Ecto neural progenitor cell (in vitro differentiated cells): ENCODE measurements at places on chromosomes 3 and 15.

DNA sequence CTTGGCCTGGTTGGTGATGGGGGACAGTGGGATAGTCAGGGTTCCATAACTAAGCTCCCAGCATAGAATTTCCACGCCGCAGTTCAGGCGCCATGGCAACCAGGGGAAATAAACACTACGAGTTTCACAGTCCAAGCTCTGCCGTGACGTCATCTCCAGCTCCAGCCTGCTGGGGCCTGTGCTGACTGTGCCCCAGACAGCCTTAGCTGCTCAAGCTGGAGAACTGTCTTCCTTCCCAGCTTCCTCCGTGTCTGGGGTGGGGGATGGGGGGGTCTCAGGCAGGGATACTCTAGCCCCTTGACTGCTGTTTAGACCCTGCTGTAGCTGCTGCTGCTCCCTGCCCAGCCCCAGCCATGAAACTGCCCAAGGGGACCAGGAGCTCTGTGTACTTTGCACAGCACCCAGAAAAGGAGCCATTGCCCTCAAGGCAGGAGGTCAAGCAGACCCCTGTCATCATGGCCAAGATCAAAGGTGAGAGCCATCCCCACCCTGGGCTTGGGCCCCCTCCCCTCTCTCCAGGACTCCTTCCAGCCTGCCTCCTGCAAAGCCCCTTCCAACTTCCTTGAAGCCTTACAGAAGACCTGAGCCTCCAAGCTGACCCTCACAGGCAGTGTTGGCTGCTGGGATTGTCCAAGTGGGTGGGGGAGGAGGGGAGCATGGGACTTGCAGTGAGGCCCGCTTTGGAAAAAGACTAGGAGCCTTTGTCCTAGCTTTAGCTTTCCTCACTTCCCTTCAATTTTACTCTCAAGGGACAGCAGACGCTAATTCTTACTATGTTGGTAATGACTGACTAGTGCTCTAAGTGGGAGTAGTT lies 11.4 kb upstream of the CSPG4 start:
- DNase-seq = no peak

GRCh38 chr3:186444288-186444687 lies 82.3 kb upstream of the DGKG start:
- DNase-seq = no peak

DNA sequence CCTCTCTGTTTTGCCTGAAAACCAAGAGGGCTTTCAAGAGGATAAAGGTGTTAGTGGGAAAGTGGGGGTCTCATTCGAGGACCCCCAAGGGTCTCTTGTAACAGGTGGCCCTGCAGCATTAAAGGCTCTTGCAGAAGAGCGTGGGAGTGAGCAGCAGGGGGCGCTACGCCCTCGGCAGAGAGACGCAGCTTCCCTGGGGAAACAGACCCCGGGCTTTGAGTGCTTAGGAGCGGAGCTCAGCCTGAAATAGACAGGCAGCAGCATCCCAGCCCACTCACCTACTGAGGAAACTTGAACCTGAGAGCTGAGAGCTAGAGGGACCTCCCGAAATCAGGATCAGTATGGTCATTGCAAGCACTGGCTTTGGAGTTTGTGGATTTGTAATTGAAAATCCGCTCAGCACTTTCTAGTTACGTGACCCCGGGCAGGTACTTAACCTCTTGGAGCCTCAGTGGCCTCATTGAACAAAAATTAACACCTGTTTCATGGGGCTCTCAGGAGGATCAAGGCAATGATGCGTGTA lies 25.7 kb downstream of the RPLP1 start:
- DNase-seq = peak; percentile 83

DNA sequence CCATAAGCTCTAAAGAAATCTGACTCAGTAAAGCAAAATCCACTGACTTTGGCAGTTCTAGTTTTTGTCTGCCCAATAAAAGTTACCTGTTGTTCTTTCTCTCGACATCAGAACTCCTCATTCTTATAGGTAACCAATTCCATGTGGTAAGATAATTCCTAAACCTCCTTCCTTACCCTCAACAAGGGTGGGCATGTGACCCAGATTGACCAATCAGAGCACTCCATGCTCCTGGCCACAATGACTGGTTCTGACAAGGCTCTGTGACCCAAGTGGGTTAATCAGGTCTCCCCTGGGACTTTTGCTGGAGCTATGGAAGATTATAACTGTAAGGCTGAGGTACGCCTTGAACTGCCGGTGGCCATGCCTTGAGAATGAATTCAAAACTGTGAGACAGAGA lies 31.7 kb downstream of the LINS1 start:
- DNase-seq = no peak

- no peak for DNase-seq
These were observed 46.5 kb downstream of the CD86 start for GRCh38 chr3:122101646-122102045.

DNA sequence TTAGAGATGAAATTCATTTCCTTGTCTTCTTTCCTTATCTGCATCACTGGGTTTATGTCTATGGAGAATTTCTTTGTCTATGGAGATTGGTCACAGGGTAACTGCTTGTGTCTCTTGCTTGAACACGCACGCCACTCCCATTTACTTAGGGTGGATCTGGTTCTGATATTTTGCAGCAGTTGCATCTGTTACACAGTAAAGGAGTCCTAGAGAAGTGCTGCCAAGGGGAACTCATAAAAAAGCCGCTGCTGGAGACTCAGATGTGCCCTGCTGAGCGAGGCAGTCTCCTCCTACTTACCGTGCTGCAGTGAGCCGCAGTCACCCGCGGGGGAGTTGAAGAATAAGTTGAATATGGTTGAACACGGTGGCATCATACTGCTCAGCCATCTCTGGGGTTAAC lies 105.2 kb upstream of the KLHL25 start:
- DNase-seq = no peak

DNA sequence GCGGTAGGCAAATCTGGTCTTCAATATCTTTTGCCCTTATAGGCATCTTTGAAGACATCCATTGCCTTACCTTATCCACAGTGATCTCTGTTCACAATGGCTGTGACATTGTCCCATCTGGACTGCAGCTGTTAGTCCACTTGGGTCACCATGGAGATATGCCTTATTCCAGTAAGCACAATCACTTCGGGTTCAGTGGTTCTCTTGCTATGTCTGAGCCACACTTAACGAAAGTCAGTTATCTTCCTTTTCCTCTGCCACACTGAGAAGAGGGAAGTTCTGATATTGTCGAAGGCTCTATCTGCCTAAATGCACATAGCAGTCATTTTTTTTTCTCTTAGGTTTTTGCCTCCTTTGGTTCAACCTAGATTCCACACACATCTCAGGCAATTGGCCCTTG lies 119.0 kb upstream of the SATB1 start:
- DNase-seq = no peak

GRCh38 chr3:3177861-3178497 lies 1.5 kb downstream of the CRBN start:
- no peak for DNase-seq

DNA sequence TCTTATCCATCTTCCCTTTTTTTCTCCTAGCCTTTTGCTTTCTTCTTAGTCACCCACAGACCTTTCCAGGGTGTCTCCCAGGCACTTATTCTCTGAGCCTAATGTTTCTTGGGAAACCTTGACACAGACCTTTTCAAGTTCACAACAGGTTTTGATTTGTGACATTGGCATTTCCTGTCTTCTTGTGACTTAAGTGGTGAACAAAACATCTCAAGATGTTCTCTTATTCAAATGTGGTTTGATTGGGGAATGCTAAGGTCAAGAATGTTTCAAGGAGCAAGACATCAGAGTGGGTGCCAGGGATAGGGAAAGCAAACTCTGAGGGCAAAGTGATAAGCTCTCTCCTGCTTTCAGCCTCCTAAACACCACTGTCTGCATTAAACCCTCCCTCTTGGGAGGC lies 68.2 kb upstream of the GSK3B start:
- DNase-seq = no peak

- no peak for DNase-seq
These were observed 33.9 kb downstream of the SMAD6 start for GRCh38 chr15:66735909-66736305.

GRCh38 chr3:67923796-67924195 lies 269.4 kb upstream of the SUCLG2 start:
- DNase-seq = no peak

GRCh38 chr15:92273286-92273685 lies 120.4 kb upstream of the ST8SIA2 start:
- DNase-seq = no peak

DNA sequence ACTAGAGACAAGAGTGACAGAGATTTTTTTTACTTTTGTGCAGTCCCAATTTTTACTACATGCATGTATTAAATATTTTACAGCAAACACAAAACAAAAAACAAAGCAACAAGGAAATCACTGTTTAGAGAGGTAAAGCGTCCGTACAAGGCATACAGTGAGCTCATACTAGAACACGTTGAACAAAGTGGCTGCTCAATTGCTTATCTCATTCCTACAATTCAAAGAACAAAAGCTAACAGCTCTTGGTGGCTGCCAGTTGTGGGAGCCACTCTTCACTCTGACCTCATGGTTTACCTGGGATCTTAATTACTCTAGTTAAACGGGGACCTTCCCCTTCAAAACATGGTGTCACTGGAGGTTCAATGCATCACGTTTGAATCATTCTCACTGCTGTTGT lies 7.6 kb upstream of the ARHGEF26 start:
- DNase-seq = no peak

- no peak for DNase-seq
These were observed 54.1 kb upstream of the ANP32A start for GRCh38 chr15:68874788-68875187.

DNA sequence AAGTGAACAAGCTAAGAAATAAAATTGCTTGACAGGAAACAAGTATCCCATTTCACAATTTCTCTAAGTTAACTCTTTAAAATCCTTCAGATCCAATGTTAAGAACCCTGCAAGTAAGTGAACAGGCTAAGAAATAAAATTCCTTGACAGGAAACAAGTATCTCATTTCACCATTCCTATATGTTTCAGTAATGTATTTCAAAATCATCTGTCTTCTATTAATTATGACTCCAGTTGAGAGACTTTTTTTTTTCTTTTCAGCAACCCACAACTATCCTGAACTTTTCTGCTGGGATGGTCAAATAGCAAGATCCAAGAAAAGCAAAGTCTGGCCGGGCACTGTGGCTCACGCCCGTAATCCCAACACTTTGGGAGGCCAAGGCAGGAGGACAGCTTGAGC lies 2.4 kb upstream of the SLC12A6 start:
- DNase-seq = no peak

GRCh38 chr15:63502137-63502766 lies 2.1 kb upstream of the USP3 start:
- no peak for DNase-seq

DNA sequence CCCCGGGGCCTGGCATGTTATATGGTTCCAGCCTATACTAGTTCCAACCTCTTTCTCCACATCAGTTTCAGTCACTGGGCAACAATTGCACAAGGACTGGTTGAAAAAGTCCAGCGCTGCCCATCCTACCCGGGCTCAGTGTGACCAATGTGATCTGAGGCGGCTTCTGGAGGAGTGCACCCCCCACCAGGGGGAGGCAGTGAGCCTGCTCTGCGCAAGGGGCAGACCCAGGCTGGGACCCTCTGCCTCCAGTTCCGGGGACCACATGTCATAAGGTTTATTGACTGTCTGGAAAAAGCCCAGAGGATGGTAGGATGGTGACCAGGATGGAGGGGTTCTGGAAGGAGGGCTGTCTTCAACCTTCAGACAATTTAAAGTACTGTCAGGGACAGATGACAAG lies 25.6 kb upstream of the NR2E3 start:
- DNase-seq = no peak

DNA sequence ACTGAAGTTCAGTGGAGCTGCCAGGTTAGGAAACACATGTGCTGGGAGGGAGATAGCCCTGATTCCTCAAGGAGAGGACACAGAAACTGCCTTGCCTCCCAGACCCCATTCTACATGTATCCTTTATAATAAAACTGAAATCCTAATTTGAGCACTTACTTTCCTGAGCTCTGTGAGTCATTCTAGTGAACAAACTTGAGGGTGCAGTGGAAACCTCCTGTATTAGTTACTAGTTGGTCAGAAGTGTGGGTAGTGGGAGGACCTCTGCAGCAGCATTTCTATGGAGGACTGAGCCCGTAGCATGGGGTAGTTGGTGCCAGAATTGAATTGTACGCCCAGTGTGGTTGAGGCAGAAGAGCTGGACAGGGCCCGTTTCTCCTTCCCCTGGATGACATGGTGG lies 23.9 kb downstream of the ATP1B3 start:
- DNase-seq = no peak

- DNase-seq = no peak
These were observed 117.7 kb downstream of the DNAJB8 start for GRCh38 chr3:128348805-128349531.

GRCh38 chr3:189673535-189673934 lies 42.3 kb downstream of the TP63 start:
- DNase-seq = no peak

DNA sequence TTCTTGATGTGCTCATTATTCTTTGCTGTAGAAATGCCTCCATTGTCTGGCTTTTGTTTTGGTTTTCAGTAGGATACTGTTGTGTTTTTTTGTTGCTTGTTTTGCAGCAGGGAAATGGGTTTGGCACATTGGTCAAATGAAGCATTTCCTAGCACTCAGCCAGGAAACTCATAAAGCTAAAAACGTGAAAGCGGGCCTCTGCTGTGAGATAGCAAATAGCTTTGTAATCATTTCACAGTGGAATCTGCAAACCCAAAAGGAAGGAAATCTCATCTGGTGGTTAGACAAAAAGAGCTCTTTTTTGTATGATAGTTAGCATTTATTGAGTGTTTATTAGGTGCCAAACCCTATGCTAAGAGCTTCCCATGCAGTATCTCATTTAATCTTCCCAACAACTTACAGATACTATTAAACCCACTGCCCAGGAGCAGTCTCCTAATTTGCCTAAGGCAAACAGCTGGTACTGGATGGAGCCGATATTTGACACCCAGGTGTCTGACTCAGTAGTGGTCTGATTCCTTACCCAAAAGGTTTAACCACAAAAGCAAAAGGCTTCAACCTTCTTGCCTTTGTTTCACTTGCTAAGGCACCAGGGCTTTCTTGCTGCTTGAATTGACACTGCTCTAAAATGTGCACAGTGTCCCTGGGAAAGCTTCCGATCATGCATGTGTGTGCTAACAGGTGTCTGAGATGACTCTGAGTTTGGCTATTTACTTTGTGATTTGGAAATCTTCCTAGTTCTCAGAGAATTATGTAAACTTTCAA lies 527.9 kb upstream of the MDFIC2 start:
- DNase-seq = no peak

DNA sequence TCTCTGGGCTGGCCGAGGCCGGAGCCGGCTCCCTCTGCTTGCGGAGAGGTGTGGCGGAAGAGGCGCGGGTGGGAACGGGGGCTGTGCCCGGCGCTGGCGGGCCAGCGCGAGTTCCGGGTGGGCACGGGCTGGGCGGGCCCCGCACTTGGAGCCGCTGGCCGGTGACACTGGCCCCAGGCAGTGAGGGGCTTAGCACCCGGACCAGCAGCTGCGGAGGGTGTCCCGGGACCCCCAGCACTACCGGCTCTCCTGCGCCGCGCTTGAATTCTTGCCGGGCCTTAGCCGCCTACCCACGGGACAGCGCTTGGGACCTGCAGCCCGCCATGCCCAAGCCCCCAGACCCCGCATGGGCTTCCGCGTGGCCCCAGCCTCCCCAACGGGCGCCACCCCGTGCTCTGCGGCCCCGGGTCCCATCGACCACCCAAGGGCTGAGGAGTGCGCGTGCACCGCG lies 736.3 kb upstream of the ARRDC4 start:
- DNase-seq = no peak

GRCh38 chr15:70611286-70611685 lies 152.1 kb downstream of the UACA start:
- no peak for DNase-seq

- DNase-seq = no peak
These were observed 329.7 kb downstream of the RORA start for GRCh38 chr15:60899322-60899966.
